ENCODE measurements at places on chromosomes 6 and 20. TPM values are rescaled to one million over a fixed set of nuclear protein-coding genes. Genes with fewer than 3 reads are reported as not detected.
A peak's percentile ranks its signal among the peaks of the same experiment; 100 is the strongest.

The MYLK4 gene
- total RNA-seq, result 0.62 TPM

The TFAP2D gene
- total RNA-seq, result not detected

The VPS52 gene
- total RNA-seq, result 76.0 TPM

The NINL gene
- total RNA-seq, result 2.5 TPM

The PRR18 gene
- not detected for total RNA-seq

The TPBG gene
- total RNA-seq, result 0.17 TPM

The MAS1 gene
- not detected for total RNA-seq

The CARMIL1 gene
- 6.0 TPM for total RNA-seq

The ECT2L gene
- total RNA-seq, result not detected

The PPP1R16B gene
- 72.9 TPM for total RNA-seq

The MAPK13 gene
- total RNA-seq, result 40.5 TPM

- H3K27me3 ChIP-seq, result no peaks in the 10 kb centered on the region
- DNase-seq, result no peak
- no peak overlapping the region for H3K27ac ChIP-seq
Observed at GRCh38 chr6:42841844-42842584, 37.4 kb upstream of the RPL7L1 start.

GRCh38 chr6:24613361-24614042 is 32.5 kb downstream of the KIAA0319 start:
- H3K36me3 ChIP-seq, result no peaks in the 10 kb centered on the region
- no peaks in the 10 kb centered on the region for H3K4me1 ChIP-seq
- no peak overlapping the region for H3K27ac ChIP-seq
- H3K27me3 ChIP-seq, result peaks cover 19% of the 10 kb centered on the region
- H3K4me3 ChIP-seq, result no peak overlapping the region

DNA sequence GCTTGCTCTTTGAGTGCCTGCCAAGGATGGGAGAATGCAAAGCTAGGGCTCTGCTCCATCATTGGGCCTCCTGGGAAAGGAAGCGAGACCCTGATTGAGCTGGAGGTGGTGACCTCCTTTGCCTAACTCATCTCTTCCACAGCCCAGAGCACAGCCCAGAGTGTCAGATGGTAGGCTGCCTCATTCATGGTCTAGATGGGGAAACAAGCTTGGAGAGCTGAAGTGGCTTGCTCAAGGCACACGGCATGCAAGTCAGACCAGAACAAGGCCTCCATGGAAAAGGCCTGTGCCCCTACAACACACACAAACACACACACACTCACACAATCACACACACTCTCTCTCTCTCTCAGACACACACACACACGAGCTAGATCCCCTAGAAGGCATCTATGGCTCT is 17.5 kb downstream of the TGM3 start:
- H3K27ac ChIP-seq, result no peak overlapping the region
- H3K4me3 ChIP-seq, result no peak overlapping the region
- H3K36me3 ChIP-seq, result no peaks in the 10 kb centered on the region
- peaks cover 5% of the 10 kb centered on the region for H3K27me3 ChIP-seq
- no peaks in the 10 kb centered on the region for H3K4me1 ChIP-seq

DNA sequence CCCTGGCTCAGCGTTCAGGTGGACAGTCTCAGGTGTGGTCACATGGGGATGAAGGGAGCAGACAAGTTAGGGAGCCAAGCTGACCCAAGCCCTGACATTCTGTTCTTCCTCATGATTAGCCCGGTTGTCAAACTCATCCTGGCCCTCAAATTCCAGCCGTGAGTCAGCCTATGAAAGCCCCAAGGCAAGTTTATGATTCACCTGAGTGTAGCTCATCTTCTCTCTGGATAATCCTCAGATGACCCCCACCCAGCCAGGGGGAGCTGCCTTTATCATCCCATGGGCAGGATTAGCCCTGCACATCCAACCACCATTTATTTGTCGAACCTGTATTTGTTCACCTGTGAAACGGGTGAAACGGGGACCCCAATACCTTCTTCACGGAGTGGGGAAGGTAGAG is 161.9 kb downstream of the DHX35 start:
- DNase-seq, result no peak
- H3K27ac ChIP-seq, result no peak overlapping the region
- no peaks in the 10 kb centered on the region for H3K36me3 ChIP-seq
- no peak overlapping the region for H3K4me3 ChIP-seq
- no peaks in the 10 kb centered on the region for H3K4me1 ChIP-seq
- peaks cover 20% of the 10 kb centered on the region for H3K27me3 ChIP-seq

- no peaks in the 10 kb centered on the region for H3K27me3 ChIP-seq
- no peak overlapping the region for H3K27ac ChIP-seq
- peaks cover 15% of the 10 kb centered on the region for H3K36me3 ChIP-seq
- peaks cover 14% of the 10 kb centered on the region for H3K4me1 ChIP-seq
- no peak overlapping the region for H3K4me3 ChIP-seq
Observed at GRCh38 chr6:158056355-158056754, 74.7 kb downstream of the SYNJ2 start.

GRCh38 chr20:6685626-6686025 is 81.9 kb upstream of the BMP2 start:
- no peaks in the 10 kb centered on the region for H3K36me3 ChIP-seq
- no peak for DNase-seq

DNA sequence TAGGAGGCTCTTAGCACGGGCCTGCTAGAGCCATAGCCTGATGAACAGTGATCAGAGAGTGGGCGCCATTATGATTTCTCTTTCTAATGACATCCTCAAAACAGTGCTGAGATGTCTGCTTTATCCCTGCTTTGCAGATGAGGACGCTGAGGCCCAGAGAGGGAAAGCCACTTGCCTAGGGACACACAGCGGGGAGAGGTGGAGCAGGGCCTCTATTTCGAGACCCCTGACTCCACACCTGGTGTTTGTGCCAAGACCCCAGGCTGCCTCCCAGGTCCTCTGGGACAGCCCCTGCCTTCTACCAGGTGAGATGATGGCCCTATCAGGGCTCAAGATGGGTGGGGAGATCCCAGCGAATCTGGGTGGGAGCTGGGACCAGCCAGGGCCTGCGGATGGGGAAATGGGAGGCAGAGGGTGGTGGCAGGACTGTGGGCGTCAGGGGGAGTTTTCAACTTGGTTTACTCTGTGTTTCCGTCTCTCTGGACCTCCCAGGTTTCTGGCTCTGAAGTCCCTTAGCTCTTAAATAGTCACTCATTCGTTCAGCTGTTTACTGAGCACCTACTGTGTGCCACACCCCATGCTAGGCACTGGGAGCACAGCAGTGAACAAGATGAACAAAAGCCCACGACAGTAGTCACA is 36.7 kb downstream of the SRC start:
- no peaks in the 10 kb centered on the region for H3K36me3 ChIP-seq
- DNase-seq, result no peak
- H3K4me1 ChIP-seq, result peaks cover 4% of the 10 kb centered on the region

GRCh38 chr6:15359335-15359862 is 113.5 kb downstream of the JARID2 start:
- peaks cover 30% of the 10 kb centered on the region for H3K4me1 ChIP-seq
- peaks cover 12% of the 10 kb centered on the region for H3K36me3 ChIP-seq
- H3K27me3 ChIP-seq, result no peaks in the 10 kb centered on the region

DNA sequence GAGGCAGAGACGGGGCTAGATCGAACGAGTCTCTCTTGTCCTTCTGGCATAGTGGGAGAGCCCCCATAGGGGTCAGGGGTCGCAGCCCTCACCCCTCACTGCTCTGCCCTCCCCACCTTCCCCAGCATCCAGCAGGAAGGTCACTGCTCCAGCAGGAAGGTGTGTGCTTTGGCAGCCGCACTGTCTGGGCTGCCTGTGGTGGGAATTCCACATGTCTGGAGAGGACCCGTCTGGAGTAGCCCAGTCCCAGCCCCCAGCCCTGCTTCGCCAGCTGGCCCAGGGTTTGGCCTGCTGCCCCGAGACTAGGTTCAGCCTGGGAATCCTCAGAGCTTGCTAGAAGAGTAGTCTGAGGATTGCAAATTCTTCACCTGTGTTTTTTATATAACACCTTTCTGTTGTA is 2.5 kb upstream of the R3HDML start:
- H3K27me3 ChIP-seq, result no peaks in the 10 kb centered on the region
- H3K4me3 ChIP-seq, result no peak overlapping the region
- no peak for DNase-seq
- H3K4me1 ChIP-seq, result no peaks in the 10 kb centered on the region
- no peak overlapping the region for H3K27ac ChIP-seq

DNA sequence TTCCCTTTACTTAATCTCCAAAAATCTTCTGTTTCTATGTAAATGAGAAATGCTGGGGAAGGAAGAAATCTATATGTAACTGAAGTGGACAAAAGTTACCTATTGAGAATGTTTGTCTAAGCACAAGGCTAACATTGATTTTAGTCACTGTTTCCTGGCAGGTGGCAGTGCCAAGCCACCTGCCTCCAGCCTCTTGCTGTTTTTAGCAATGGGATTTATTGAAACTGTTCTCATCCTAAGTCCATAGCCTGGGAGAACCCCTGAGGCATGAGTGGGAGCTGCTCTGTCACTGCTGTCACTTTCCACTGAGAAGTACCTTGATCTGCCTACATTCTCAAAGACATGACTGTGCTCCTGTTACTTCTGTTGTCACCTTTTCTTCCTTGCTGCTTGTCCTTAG is 14.7 kb downstream of the ENPP3 start:
- no peaks in the 10 kb centered on the region for H3K4me1 ChIP-seq
- H3K27ac ChIP-seq, result no peak overlapping the region
- H3K36me3 ChIP-seq, result no peaks in the 10 kb centered on the region
- DNase-seq, result no peak
- peaks cover 8% of the 10 kb centered on the region for H3K27me3 ChIP-seq

- peaks cover 48% of the 10 kb centered on the region for H3K4me1 ChIP-seq
- no peak overlapping the region for H3K27ac ChIP-seq
- no peaks in the 10 kb centered on the region for H3K27me3 ChIP-seq
- no peak overlapping the region for H3K4me3 ChIP-seq
- peak; percentile 89 for DNase-seq
- H3K36me3 ChIP-seq, result peaks cover 7% of the 10 kb centered on the region
Observed at GRCh38 chr6:27892649-27893058, 19.5 kb downstream of the OR2B2 start.

DNA sequence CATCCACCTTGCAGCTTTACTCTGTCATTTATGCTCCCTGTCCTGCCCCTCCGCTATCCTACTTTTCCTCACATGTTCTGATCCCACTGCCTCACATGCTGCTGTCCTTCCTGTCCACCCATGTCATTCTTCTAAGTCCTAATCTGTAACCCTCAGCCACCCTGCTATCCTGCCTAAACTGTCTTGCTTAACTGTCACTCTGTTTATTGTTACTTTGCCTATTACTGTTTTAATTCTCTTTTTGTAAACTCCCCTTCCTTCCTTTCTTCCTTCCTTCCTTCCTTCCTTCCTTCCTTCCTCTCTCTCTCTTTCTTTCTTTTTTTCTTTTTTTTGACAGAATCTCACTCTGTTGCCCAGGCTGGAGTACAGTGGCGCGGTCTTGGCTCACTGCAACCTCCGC is 1.4 kb downstream of the CUL9 start:
- H3K27ac ChIP-seq, result peak overlapping the region; percentile 94
- no peaks in the 10 kb centered on the region for H3K27me3 ChIP-seq
- peaks cover 35% of the 10 kb centered on the region for H3K4me1 ChIP-seq
- no peak for DNase-seq

- H3K27ac ChIP-seq, result no peak overlapping the region
- H3K4me3 ChIP-seq, result no peak overlapping the region
- peaks cover 3% of the 10 kb centered on the region for H3K36me3 ChIP-seq
- no peaks in the 10 kb centered on the region for H3K27me3 ChIP-seq
- DNase-seq, result no peak
Observed at GRCh38 chr6:14596410-14596809, 478.8 kb downstream of the CD83 start.

GRCh38 chr6:100691972-100692371 is 189.2 kb downstream of the ASCC3 start:
- H3K27ac ChIP-seq, result no peak overlapping the region
- DNase-seq, result no peak
- H3K36me3 ChIP-seq, result peaks cover 4% of the 10 kb centered on the region
- no peak overlapping the region for H3K4me3 ChIP-seq
- no peaks in the 10 kb centered on the region for H3K27me3 ChIP-seq

DNA sequence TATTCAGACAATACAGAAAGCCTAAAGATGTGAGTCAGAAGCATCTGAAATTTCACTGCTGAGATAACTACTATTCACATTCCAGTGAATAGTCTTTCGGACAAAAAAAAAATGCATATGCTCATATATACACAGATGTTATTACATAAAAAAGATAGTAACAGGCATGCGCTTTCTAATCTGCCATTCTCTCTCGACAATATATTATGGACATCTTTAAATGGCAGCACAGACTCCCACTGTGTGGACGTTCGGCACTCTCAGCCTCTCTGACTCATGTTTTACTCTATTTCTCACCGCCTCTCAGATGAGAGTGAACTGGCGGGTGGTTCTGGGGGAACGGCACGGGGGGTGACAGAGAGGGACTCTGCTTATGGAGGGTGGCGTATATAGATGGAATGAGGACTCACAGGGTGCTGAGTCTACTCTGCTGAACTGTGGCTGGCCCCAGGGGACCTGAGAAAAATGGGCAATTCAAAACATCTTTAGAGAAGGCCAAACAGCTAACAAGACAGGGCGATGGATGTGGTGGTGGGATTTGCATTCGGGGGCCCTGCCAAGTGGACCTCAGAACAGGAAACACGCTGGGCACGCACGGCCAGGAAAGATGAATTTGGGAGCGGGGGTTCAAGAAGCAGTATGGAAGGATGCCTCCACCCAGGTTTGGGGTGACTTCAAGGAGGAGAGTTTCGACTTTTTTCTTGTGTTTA is 68.9 kb downstream of the MDGA1 start:
- peaks cover 12% of the 10 kb centered on the region for H3K4me1 ChIP-seq
- H3K27ac ChIP-seq, result no peak overlapping the region
- H3K27me3 ChIP-seq, result peaks cover 7% of the 10 kb centered on the region
- DNase-seq, result no peak
- no peak overlapping the region for H3K4me3 ChIP-seq

DNA sequence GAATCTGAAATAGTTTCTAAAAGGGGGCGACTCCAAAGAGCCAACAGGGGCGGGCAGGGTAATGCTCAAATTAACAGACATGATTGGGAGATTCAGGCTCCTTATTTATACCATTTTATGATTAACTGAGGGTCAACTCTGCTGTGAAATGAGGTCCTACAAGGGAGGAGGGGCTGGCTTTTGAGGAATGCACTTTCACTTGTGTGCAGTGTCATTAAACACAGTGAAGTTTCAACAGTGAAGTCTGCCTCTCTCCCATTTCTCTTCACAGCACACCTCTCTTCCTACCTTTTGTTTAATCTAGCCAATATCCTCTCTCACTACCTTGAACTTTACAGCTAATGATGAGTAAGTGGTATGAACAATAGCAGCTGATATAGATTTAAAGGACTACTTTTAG is 557.3 kb upstream of the CITED2 start:
- no peak overlapping the region for H3K4me3 ChIP-seq

DNA sequence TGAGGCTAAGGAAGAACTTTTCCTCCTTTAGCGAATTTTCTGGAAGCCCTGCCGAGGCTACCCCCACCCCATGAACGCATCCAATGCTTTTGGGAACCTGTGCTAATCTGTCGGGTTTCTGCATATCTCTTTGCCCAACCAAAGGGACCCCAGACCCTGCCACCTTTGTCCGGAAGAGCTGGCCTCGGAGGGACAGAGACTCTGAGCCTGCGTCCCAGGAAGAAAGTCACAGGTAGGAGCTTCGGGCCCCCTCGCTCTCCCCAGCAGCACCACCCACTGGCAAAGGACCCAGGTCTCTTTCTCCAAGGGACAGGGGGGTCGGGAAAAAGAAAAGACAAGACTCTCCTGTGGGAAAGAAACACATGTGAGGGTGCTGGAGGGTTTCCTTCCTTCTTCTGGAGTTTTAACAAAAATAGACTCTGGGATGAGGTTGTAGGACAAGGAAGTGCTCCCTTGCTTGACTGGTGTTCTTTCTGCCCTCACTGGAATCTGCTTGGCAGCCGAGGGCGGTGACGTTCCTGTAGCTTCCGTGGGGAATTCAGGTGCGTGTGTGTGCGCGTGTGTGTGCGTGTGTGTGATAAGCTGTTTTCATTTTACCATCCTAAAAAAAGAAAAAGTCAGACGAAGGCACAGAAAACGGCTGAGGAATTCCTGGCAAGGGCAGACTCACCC is 16.3 kb upstream of the FOXC1 start:
- no peaks in the 10 kb centered on the region for H3K36me3 ChIP-seq
- no peak for DNase-seq
- H3K4me1 ChIP-seq, result peaks cover 3% of the 10 kb centered on the region
- H3K4me3 ChIP-seq, result no peak overlapping the region
- H3K27me3 ChIP-seq, result peaks cover 39% of the 10 kb centered on the region
